ENCODE measurements at places on chromosomes 1 and 21.

GRCh38 chr1:116389013-116389412, 16.0 kb downstream of the ATP1A1 start:
- DNase-seq = no peak

DNA sequence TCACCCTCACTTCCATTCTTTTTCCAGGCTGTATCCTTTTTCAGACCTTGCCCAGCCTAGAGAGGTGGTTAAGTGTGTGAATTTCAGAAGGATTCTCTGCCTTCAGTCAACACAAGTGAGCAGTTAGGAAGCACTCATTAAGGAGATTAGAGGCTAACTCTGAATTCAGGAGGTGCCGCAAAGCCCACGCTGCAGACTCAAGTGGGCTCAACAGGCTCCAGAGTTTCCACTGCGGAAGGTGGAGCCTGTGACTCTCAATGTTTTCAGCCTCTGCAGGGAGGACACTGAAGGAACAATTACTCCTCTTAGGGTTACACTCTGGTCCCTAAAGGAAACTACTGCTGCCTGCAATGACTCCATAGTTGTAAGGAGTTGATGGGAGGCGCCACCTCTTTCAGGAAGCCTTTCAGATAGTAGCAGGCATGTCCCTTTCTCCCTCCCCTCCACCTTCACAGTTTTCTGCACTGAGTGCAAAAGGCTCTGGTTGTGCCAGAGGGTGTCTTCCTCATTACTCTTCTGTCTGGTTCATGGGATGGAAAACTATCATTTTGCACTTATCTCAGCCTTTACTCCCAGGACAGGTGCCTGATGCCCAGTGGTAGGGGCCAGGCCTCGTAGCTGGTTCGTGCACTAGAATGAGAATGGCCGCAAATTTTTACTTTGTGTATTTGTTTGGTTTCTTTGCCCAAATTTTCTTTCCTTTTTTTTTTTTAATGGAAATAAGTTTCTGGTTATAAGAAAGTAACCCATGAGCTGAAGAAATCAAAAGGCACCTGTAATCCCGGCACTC, 55.2 kb upstream of the SELENON start:
- DNase-seq = no peak

DNA sequence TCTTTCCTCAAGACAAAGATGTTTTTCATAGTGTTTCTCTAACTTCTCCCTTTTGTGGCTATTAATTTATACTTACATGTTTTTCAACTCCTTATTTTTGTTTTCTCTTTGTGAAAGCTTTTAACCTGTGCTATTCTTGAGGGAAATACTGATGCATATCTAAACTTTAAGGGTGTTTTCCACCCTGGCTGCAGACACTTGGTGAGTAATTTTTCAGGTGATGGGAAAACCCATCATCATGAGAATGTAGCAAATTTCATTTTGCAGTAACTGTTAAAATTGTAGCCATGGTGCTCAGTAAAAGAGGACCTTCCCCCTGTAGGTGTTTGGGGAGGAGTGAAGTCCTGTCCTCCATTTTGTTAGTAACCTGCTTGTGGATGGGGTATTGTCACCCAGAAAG, 124.2 kb downstream of the LIPI start:
- no peak for DNase-seq

DNA sequence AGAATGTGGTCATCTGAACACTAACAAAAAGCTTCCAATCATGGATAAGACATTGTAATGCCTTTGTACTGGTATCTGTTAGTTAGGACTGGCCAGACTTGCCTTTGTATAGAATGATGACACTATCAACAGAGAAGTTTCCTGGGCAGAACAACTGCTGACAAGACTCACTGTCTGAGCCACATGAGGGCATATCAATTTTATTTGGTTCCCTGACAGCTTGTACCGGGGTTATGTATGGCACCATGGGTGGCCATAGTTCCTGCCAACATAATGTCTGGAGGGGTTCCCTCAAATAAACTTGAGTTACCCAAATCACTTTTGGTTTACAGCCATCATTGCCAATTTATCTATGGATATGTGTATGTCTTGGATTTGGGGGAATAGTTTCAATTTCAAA, 13.6 kb upstream of the H3-3A start:
- DNase-seq = no peak

GRCh38 chr1:82197606-82198005, 396.9 kb downstream of the ADGRL2 start:
- no peak for DNase-seq

GRCh38 chr1:38009088-38009840, 3.3 kb upstream of the UTP11 start:
- DNase-seq = peak; percentile 18

DNA sequence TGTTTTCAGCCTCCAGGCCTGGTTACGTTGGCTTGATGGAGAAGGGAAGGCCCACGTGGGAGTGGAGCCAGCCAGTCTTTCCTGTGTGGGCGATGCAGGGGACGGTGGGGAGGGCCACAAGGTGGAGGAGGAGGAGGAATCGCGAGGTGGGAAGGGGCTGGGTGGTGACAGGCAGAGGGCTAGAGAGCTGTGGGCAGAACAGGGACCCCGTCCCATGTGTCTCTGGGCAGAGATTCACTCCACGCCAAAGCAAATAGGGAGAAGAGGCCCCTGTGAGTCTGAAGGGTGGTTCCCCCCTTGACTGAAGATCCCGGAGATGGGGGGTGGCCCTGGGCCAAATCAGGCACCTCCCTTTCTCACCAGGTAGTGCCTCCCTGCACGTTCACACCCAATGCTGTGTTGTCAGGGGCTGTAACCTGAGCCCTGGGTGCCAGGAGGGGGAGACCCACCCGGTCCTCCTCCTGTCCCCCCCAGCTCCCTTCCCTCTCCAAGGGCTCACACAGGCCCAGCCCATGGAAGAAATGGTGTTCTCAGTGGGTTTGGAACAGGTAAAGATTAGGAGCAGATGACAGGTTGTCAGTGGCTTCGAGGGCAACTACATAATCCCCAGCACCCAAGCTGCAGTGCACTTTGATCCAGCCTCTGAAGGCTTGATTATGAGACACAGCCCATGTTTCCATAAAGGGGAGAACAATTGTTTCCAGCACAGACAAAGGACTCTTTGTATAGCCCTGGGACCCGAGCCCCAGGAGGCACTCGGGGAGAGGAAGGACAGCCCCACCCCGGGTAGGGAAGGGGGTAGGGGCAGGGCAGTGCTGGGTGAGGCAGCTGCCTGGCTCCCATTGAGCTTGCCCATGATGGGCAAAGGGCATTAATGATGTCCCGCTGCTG, 37.7 kb upstream of the GPR37L1 start:
- DNase-seq = no peak

Measured in left lung (tissue), 14 donors.